ENCODE measurements at places on chromosomes 3 and 15.
A peak's percentile ranks its signal among the peaks of the same experiment; 100 is the strongest.

DNA sequence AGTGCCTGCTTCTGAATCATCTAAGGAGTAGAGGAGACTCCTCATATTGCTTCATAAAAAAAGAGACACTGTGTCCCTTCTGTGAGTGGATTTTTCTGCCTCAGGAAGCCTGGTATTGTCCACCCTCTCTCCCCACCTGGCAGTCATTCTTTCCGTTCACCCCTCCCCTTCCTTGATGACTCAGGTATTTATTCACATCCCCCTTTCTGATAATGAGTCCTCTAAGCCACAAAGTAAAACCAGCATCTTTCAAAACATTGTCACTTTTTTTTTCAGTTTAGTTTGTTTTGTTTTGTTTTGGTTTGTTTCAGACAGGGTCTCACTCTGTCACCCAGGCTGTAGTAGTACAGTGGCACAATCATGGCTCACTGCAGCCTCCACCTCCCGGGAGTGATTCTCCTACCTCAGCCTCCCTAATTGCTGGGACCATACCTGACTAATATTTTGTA lies 65.2 kb upstream of the UBE2E1 start:
- no peak for DNase-seq
- H3K4me1 ChIP-seq, result peaks cover 34% of the 10 kb centered on the region
- no peaks in the 10 kb centered on the region for H3K27me3 ChIP-seq
- peak overlapping the region; percentile 45 for H3K27ac ChIP-seq
- H3K36me3 ChIP-seq, result no peaks in the 10 kb centered on the region

- H3K4me1 ChIP-seq, result peaks cover 10% of the 10 kb centered on the region
- no peak overlapping the region for H3K27ac ChIP-seq
- H3K36me3 ChIP-seq, result peaks cover 24% of the 10 kb centered on the region
- no peaks in the 10 kb centered on the region for H3K27me3 ChIP-seq
- DNase-seq, result no peak
These were observed 11.1 kb downstream of the RUVBL1 start for GRCh38 chr3:128112357-128112968.

DNA sequence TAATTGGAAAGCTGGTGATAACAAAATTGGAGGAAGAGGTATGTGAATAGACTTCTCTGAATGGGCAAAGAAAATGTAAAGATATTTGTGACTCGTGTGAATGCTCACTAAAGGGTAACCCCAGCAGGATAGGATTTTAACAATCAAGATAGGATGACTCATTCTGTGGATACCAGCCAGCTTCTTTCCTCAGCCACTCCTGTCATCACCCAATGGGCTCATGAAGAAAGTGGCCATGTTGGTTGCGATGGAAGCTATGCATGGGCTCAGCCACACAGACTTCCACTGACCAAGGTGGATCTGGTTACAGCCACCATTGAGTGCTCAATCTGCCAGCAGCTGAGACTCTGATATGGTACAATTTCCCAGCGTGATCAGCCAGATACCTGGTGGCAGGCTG lies 40.9 kb downstream of the STRIT1 start:
- DNase-seq, result no peak
- no peak overlapping the region for H3K27ac ChIP-seq
- H3K4me3 ChIP-seq, result no peak overlapping the region
- H3K27me3 ChIP-seq, result no peaks in the 10 kb centered on the region

DNA sequence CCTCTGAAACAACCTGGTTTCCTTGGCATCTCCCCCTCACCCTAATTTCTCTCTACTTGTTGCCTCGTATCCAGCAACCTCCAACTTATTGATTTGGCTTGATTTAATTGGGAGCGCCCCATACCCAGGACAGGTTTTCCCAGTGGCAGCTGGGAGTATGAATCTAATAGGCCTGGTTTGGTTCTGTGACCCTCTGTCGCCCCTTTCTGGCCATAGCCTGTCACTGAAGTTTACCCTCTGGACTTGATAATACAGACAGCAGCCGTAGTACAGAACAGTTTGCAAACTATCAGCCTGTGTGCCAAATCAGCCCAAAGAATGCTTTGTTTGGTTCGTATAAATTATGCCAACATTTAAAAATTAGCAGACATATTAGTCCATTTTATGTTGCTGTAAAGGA lies 525.1 kb upstream of the GOLIM4 start:
- no peak for DNase-seq
- no peaks in the 10 kb centered on the region for H3K36me3 ChIP-seq
- no peak overlapping the region for H3K27ac ChIP-seq
- H3K4me3 ChIP-seq, result no peak overlapping the region
- H3K27me3 ChIP-seq, result no peaks in the 10 kb centered on the region

- H3K36me3 ChIP-seq, result no peaks in the 10 kb centered on the region
- H3K27ac ChIP-seq, result peak overlapping the region; percentile 2
- no peak overlapping the region for H3K4me3 ChIP-seq
- no peaks in the 10 kb centered on the region for H3K27me3 ChIP-seq
- peaks cover 80% of the 10 kb centered on the region for H3K4me1 ChIP-seq
These were observed 317.6 kb upstream of the RASGRP1 start for GRCh38 chr15:38882221-38882620.

DNA sequence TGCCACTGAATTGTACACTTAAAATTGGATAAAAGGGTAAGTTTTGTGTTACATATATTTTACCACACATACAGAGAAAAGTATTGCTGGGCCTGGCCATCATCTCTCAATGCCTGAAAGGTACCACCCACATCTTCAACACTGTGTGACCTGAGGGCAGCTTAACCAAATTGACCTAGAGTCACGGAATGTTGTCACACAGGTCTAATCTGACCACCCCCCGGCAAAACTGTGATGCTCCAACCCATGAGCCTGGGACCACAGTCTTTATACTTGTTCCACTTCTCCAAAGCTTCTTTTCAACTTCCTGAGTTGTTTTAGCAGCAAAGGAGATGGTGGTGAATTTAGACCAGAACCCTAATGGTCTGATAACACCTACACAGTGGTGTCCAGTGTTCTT lies 210.3 kb upstream of the TPM1 start:
- no peak for DNase-seq
- no peak overlapping the region for H3K4me3 ChIP-seq
- peaks cover 16% of the 10 kb centered on the region for H3K36me3 ChIP-seq
- H3K4me1 ChIP-seq, result no peaks in the 10 kb centered on the region
- H3K27me3 ChIP-seq, result no peaks in the 10 kb centered on the region

GRCh38 chr15:28885630-28886430 lies at the start of gene APBA2:
Gene APBA2, plus strand, starts transcription at chr15:28885974. Its CDS starts 167,911 bp downstream, at chr15:29053885.
- peaks cover 19% of the 10 kb centered on the region for H3K4me1 ChIP-seq
- peak within 1 kb of the TSS; percentile 40 for H3K4me3 ChIP-seq
- no peaks in the 10 kb centered on the region for H3K27me3 ChIP-seq

DNA sequence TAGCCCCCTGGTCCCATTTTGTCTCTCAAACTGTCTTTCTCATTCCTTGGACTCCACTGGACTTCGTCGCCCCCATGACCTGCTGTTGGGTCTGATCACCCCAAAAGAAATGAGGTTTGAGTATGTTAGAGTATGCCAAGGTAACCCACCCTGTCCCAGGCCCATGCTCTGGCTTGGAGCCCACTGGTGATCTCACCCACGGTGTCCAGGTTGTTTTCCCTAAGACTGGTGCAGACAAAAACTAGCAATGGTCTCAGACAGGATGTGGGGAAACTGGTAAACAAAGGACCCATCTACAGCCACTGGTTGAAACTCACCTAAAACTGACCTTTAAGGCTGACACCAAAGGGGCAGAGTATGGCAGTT lies 38.9 kb downstream of the EFCAB12 start:
- no peaks in the 10 kb centered on the region for H3K27me3 ChIP-seq
- H3K4me3 ChIP-seq, result no peak overlapping the region
- H3K4me1 ChIP-seq, result peaks cover 2% of the 10 kb centered on the region
- peaks cover 43% of the 10 kb centered on the region for H3K36me3 ChIP-seq
- H3K27ac ChIP-seq, result no peak overlapping the region
- no peak for DNase-seq

GRCh38 chr3:61547625-61548024 lies 13.7 kb upstream of the PTPRG start:
- no peak overlapping the region for H3K4me3 ChIP-seq
- H3K4me1 ChIP-seq, result no peaks in the 10 kb centered on the region
- H3K36me3 ChIP-seq, result no peaks in the 10 kb centered on the region
- H3K27ac ChIP-seq, result no peak overlapping the region

DNA sequence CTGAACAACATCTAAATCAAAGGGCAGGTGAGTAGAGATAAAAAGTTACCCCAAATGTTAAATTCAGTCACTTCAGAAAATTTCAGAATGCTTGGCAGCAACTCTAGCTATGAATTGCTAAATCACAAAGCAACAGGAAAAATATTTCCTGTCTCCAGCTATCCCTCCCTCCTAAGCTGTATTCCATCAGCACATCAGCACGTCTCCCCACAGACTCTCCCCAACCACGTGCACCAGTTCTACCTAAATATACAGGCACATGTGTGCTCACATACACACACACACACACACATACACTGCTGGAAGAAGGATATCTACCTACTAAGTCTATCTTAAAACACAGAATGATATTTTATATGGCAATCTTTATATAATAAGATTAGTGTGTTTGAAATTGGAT lies 177.1 kb upstream of the ARHGEF26 start:
- H3K27me3 ChIP-seq, result no peaks in the 10 kb centered on the region
- no peak for DNase-seq
- no peak overlapping the region for H3K4me3 ChIP-seq
- no peaks in the 10 kb centered on the region for H3K4me1 ChIP-seq

DNA sequence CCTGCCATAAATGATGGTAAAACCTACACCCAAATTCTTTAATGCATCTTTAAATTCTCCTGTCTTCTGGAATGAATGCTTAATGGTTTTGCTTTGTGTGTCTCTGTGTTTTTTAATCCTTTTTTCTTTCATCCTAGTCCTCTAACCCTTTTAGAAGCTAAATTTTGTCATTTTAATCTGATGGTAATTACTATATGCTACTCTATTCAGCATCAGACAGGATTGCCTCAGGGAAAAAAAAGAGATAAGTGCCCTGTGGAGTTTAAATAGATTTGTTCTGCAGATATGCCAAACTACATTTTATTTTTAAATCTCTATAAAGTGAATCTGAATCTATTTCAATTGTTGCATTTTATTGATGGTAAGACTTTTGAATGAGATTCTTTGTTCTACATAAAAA lies 966.8 kb downstream of the NSUN3 start:
- no peak overlapping the region for H3K4me3 ChIP-seq
- no peak for DNase-seq
- H3K36me3 ChIP-seq, result no peaks in the 10 kb centered on the region
- no peak overlapping the region for H3K27ac ChIP-seq
- H3K4me1 ChIP-seq, result no peaks in the 10 kb centered on the region

DNA sequence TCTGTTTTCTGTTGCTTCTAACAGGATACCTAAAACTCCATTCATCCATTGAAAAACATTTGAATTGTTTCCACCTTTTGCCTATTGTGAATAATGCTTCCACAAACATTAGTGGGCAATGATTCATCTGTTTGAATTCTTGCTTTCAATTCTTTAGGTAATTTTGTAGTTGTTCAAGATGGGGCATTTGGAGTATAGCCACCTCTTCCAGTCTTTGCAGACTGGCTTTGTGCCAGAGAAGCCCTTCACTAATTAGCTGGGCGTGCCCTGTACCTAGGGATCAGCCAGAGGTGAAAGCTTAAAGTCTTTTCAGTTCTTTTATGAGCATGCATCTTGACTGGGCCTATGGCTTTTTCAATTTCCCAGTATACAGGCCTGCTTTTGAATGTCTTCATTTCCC lies 10.9 kb downstream of the RTP1 start:
- peak overlapping the region; percentile 20 for H3K27ac ChIP-seq
- no peak overlapping the region for H3K4me3 ChIP-seq

- DNase-seq, result no peak
- no peak overlapping the region for H3K27ac ChIP-seq
- H3K4me1 ChIP-seq, result no peaks in the 10 kb centered on the region
- no peak overlapping the region for H3K4me3 ChIP-seq
These were observed 43.6 kb downstream of the C3orf20 start for GRCh38 chr3:14718539-14718938.

DNA sequence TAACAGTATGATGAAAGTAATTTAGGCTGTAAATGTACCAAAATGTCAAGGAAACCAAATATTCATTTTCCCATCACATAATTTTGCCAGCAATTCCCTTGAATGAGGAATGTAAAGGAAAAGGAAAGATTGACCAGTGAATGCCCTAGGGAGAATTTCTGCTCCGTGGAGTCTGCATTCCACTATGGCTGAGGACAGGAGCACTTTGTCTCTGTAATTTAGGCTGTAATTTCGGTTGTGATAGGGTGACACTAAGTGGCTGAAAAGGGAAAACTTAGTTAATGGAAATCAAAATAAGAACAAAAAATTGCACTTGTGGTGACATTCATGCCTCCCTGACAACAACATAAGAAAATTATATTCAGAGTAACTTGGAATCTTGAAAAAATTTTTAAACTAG lies 8.3 kb upstream of the TMEM207 start:
- H3K27ac ChIP-seq, result no peak overlapping the region
- H3K4me1 ChIP-seq, result no peaks in the 10 kb centered on the region
- no peaks in the 10 kb centered on the region for H3K27me3 ChIP-seq
- no peak overlapping the region for H3K4me3 ChIP-seq
- no peak for DNase-seq

- H3K27ac ChIP-seq, result no peak overlapping the region
- H3K27me3 ChIP-seq, result peaks cover 4% of the 10 kb centered on the region
- H3K36me3 ChIP-seq, result no peaks in the 10 kb centered on the region
- no peak for DNase-seq
These were observed 214.1 kb upstream of the TLE3 start for GRCh38 chr15:70311821-70312220.

GRCh38 chr15:62057341-62057980 lies 2.8 kb downstream of the VPS13C start:
- no peaks in the 10 kb centered on the region for H3K4me1 ChIP-seq
- H3K27me3 ChIP-seq, result no peaks in the 10 kb centered on the region
- DNase-seq, result no peak
- H3K36me3 ChIP-seq, result no peaks in the 10 kb centered on the region
- no peak overlapping the region for H3K27ac ChIP-seq
- H3K4me3 ChIP-seq, result no peak overlapping the region

- peaks cover 59% of the 10 kb centered on the region for H3K27me3 ChIP-seq
- no peak for DNase-seq
- H3K27ac ChIP-seq, result no peak overlapping the region
- peaks cover 18% of the 10 kb centered on the region for H3K4me1 ChIP-seq
- H3K4me3 ChIP-seq, result no peak overlapping the region
These were observed 182.3 kb upstream of the LINGO1 start for GRCh38 chr15:77815015-77815414.

GRCh38 chr15:44286814-44287452 lies 1.6 kb upstream of the GOLM2 start:
- H3K4me1 ChIP-seq, result peaks cover 22% of the 10 kb centered on the region
- H3K27ac ChIP-seq, result peak overlapping the region; percentile 93
- no peaks in the 10 kb centered on the region for H3K36me3 ChIP-seq
- DNase-seq, result no peak

- peak overlapping the region; percentile 98 for H3K27ac ChIP-seq
- peaks cover 92% of the 10 kb centered on the region for H3K4me1 ChIP-seq
- no peaks in the 10 kb centered on the region for H3K36me3 ChIP-seq
- no peak for DNase-seq
- H3K27me3 ChIP-seq, result no peaks in the 10 kb centered on the region
These were observed 16.9 kb downstream of the ABHD2 start for GRCh38 chr15:89105147-89105546.

- H3K36me3 ChIP-seq, result no peaks in the 10 kb centered on the region
- peaks cover 4% of the 10 kb centered on the region for H3K27me3 ChIP-seq
- H3K27ac ChIP-seq, result no peak overlapping the region
- DNase-seq, result no peak
These were observed 983 bp upstream of the ALDH1A3 start for GRCh38 chr15:100878648-100879047.
